ENCODE measurements at places on chromosomes 3 and 15.

DNA sequence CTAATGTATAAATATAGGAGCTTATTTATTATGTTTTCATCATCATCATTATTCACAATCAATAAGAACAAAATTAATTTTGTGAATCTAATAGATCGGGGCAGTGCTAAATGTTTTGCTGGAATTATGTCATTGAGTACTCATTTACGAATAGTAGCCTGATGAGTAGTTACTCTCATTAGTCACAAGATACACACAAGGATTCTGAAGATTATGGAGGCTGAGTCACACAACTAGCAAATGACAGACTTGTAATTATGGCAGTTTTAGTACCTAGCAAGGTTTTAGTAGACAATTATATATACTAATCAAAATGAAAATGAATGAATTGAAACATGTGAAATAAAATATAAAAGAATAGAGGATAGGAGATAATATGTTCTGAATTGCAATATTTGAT lies 954.2 kb downstream of the CADM2 start:
- DNase-seq: no peak

GRCh38 chr3:191770541-191770940 lies 309.6 kb downstream of the PYDC2 start:
- DNase-seq: no peak

GRCh38 chr3:150721285-150722130 lies 17.8 kb upstream of the ERICH6 start:
- no peak for DNase-seq

DNA sequence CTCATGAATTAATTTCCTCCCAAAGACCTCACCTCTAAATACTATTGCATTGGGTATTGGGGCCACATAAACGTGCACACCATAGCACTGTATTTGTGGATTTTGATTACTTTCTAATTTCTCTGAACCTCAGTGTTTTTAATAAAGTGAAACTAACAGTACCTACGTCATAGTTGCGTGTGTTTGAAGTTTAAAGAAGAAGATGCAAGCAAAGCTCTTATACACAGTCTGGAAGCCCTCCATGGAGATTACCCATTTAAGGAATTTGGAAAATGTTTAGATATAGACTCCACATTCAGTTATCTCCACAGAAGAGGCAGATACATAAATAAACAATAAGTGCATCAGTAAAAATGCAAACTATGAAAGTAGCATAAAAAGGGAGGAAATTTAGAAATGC lies 581.1 kb upstream of the GBE1 start:
- DNase-seq: no peak

DNA sequence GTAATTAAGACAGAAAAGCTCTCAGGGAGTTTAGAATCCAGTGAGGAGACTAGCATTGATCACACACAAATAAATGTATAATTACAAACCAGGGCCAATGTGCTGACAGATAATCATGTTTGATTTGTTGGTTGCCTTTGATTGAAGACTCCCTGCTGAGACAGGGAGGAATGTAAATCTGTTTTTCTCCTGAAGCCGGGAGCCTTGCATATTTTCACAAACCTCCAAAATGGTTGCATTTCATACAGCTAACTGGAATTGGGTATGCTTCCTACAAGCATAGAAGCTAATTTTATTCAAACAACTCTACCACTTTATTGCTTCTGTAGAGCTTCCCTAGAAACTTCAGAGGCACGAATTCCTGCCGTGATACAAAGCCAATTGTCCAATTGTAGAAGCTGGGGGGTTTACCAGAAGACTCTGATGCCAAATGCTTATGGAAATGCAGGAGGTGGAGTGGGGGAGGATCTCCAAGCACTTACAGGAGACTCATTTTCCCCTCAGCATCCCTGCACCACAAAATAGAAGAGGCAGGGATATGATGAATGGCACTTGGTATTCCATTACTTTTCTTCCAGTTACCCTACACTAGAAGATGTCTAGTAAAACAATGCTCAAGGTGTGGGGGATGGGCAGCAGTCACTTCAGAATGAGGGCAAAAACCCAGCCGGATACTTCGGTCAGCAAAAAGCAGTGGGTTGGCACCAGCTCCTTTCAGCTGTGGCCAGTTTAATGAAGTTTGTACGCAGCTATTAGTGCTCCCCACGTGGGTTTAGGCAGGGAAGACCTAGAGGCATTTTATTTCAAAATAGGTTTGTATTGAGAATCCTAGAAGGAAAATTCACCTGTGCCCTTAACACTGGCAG lies 11.4 kb upstream of the MEX3B start:
- no peak for DNase-seq

GRCh38 chr3:182241766-182242488 lies 530.2 kb downstream of the SOX2 start:
- no peak for DNase-seq

DNA sequence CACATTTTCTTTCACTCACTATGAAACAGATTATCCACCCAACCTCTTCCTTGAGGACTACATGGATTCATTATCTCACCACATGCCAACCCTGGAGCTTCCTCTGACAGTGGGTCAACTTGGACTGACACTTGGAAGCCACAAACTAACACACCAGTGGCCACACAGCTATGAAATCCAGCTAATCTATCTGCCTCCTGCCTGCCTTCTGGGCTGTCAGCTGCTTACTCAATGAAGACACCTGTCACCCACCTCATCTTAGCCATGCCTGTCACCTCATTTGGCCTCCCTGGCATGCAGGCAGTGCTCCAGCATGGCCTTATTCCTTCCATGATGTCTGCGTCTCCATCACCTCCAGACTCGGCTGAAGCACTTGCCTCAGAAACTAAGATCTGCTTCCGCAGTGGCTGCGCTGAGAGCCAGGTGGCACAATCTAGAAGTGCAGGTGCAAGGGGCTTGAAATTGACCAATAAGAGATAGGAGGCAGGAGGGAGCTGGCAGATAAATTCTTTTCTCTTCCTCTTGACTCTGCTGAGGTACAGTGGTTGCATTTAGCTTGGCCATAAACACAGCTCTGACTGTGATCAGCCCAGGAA lies 105.2 kb upstream of the RNF7 start:
- DNase-seq: no peak

DNA sequence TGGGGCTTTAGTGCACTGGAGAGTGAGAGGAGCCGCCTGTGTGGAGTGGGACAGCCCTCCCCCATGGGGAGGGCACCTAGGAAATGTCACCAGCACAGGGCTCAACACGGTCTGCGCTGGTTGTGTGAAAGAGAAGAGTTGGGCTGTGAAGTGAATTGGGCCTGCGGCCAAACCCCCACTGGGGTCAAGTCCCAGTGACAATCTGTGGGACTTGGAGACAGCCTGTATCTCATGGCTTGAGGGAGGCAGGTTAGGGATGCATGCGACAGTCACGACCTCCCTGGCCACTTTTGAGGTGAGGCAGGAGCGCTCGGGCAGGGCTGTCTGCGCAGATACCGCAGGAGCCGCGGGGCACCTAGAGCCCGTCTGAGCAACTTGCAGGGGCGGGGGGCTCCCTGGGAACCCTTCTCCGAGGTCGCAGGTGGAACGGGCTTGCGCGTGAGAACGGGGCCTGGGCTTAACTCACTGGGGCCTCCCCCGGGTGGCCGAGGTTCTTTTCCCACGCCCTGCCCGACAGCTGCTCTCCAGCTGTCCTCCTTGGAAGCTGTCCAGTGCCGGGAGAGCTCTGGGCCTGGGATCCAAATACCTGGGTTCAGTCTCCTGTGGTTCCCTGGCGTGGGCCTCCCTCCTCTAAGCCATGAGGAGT lies 77.4 kb downstream of the SNRK start:
- no peak for DNase-seq

DNA sequence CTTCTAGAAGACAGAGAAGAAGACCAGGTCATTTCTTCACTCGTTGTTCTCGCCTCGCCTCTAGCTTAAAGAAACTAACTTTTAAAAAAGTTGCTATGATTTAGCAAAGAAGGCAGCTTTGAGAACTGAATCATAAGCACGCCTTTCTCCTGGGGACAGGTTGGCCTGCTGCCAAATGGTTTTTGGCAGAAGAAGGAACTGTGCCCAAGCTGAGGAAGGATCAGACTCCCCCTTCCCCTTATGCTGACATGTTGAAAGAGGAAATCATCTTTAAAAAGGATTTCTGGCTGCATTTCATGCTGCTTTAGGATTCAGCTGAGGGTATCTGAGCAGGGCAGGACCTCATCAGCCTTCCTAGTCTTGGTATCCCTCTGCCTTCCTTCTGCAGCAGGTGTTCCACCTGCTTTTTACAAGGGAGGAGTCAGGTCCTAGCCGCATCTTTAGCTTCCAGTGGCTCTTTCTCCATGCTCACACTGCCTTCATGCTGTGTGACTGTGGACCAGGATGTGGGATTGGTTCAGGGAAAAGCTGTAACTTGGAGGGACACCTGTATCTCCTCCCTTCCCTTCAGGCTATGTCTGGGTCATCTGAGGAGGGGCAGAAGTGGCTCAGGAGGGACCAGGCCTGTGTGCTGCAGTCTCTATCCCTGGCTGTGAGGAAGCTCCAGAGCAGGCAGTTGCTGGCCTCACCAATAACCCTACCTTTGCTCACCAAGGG lies 34.1 kb upstream of the HACD2 start:
- DNase-seq: no peak

GRCh38 chr3:168989396-168989795 lies 674.1 kb downstream of the MECOM start:
- no peak for DNase-seq

DNA sequence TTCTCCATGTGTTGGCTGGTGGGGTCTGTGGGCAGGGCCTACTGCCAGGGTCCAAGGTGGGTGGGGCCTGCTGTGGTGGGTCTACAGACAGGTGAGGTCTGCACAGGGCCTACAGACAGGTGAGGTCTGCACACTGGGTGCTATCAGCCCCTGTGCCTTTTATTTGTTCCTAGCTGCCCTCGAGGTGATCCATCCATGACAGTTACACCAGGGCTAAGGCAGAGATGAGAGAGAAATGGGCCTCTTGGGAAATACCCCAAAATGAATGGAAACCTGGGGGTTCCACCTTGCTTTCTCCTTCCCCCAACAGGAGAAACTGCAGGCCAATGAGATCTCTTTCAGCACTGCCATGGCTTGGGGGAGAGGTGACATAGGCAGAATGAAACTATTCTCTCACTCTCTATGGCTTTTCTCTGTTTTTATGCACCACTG lies 36.4 kb downstream of the CFAP100 start:
- DNase-seq: no peak

- DNase-seq: no peak
These were observed 153.7 kb downstream of the TUSC7 start for GRCh38 chr3:116863270-116863770.

DNA sequence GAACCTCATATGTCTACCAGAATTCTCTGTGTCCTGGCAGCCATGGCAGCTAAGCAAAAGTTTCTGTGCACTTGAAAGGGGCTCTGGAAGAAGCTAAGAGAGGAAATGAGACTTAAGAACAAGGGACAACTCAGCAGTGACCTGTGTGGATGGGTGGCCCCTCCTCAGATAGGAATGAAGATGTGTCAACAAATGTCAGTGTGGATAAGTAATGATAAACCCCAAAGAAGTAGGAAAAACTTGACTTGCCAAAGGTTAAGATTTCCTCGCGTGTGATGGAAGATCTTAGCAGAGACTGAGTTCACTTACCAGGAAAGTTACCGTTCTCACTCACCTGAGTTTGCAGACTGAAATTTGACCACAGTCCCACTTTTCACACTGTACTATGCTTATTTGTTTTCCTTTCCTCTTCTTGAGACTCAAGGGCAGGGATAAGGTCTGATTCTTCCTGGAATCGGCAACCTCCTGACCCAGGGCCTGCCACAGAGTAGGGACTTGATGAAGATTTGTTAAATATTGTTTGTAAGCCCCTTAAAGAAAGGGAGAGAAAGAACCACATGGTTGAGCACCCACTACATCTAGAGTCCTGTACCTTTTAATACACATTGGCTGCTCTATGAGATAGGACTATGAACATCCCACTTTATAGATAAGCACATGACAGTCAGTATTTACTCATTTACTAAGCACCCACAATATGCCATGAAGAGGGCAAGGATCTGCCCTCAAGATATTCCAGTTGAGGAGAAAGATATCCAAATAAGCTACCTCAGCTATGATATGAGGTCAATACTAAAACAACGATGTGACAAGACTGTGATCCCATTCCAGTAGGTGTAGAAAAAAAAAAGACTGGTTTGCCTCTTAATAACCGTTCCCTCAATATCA lies 7.3 kb upstream of the HRH1 start:
- no peak for DNase-seq

GRCh38 chr3:183491923-183492848 lies 63.3 kb downstream of the KLHL6 start:
- DNase-seq: no peak

GRCh38 chr15:29920515-29920914 lies 98.2 kb upstream of the TJP1 start:
- DNase-seq: no peak

- no peak for DNase-seq
These were observed 127.7 kb downstream of the SPATA16 start for GRCh38 chr3:173013219-173013832.

DNA sequence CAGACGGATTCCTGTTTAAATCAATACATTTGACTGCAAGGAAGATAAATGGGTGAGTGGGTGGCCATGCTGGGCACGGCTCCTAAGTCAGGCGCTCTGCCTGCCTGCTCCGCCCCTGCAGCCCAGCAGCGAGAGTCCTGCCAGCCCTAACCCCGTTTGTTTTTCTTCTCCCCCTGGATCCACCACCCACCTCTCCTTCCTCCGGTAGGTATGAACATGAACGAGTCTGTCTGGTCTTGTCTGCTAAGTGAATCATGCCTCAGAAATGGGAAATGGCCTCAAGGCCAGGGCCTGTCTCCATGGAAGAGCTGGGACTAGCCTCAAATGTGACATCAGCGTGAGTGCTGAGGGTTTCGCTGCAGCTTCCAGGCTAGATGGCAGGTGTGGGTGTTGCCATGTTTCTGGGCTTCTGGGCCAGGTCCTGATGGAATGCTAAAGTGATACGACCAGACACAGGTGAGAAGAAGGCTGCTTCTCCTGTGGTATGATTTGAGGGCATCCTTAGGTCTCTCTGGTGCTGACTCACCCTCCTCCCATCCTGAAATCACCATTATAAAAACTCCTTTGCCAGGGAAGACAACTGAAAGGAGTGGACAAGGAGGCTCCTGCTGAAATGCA lies 5.6 kb upstream of the FEM1B start:
- DNase-seq: no peak

GRCh38 chr3:22122567-22122966 lies 371.6 kb upstream of the ZNF385D start:
- no peak for DNase-seq

DNA sequence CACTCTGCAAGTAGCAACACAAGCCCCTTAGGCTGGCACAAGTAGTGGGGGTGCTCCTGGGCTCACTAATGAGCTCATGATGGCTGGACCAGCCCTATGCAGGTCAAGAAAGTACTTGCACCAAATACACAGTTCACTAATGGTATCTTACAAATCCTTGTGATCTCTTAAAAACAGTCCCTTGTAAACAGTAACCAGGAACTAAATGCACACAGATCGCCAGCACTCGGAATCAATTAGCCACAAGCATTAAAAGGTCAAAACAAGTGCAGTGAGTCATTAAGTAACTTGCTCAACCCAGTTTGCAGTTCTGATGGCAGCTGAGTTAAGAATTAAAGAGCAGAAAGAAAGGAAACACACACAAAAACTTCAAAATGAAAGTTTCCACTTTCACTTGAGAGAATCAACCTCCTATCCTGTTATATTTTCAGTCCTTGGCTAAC lies 43.2 kb downstream of the ARHGEF3 start:
- DNase-seq: peak; percentile 79

Data from T-helper 2 cell (primary cell).